Keratinocyte (primary cell): ENCODE measurements at places on chromosomes 2 and 18. TPM values are rescaled to one million over a fixed set of nuclear protein-coding genes. Genes with fewer than 3 reads are reported as not detected.

- H3K27ac ChIP-seq: no peak overlapping the region
- H3K36me3 ChIP-seq: peaks cover 3% of the 10 kb centered on the region
- H3K27me3 ChIP-seq: no peaks in the 10 kb centered on the region
- DNase-seq: no peak
- peaks cover 21% of the 10 kb centered on the region for H3K4me1 ChIP-seq
Observed at GRCh38 chr2:164717000-164717803, 95.9 kb upstream of the GRB14 start.

DNA sequence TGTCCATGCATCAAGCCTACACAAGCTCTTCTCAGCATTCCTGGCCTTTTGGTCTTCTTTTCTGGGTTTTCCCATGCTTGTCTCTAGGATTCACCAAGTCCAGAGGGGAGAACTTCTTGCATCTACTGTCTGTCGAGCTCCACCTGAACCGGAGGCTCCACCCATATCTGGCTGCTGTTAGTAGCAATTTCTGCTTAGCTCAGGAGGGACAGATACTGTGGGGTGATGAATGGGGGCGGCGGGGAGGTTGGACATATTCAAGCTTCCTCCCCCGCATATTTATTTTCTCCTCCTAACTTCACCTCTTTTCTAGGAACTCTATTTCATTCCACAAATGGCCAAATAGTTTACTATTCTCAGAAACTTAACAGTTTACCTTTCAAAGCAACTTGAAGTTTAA is 163.5 kb downstream of the PTH2R start:
- no peaks in the 10 kb centered on the region for H3K4me1 ChIP-seq
- DNase-seq: no peak
- no peaks in the 10 kb centered on the region for H3K36me3 ChIP-seq
- H3K27me3 ChIP-seq: no peaks in the 10 kb centered on the region
- no peak overlapping the region for H3K27ac ChIP-seq

- no peaks in the 10 kb centered on the region for H3K27me3 ChIP-seq
- no peaks in the 10 kb centered on the region for H3K4me1 ChIP-seq
- DNase-seq: no peak
- H3K4me3 ChIP-seq: no peak overlapping the region
- peaks cover 15% of the 10 kb centered on the region for H3K36me3 ChIP-seq
Observed at GRCh38 chr2:25749676-25750075, 76.3 kb upstream of the DTNB start.

DNA sequence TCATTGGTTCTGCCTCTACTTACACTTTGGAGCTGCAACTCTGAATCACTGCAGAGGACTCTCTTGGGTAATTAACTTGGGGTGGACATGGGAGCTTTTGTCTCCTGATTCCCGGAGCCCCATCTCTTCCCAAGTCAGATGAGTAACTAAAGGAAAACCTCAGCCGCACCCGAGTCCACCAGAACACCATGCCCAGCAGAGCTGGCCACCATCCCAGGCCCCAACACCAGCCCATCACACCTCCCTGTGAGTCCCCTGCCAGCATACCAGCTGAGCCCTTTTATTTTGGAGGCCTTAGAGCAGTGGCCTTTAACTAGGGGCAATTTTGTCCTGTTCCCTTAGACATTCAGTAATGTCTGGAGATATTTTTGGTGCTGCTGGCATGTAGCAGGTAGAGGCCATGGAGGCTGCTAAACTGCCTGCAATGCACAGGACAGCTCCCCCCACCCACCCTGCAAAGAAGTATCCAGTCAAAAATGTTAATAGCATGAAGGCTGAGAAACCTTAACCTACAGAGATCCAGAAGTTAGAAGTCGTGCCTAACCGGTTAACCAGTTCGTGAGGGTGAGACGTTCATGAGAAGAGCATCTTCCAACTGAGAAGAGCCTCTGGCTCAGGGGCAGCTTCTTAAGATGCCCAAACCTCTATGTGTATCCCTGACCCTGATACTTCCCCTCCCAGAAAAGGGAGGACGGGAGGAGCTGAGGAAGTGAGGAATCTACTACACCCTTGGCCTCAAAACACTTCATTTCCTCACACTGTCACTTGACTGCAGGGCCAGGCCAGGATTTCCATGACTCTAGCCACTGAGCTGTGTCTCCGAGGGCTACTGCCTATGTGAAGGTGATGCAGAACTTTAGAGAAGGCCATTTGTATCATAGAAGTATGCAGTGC is 139.9 kb upstream of the EPAS1 start:
- peaks cover 8% of the 10 kb centered on the region for H3K4me1 ChIP-seq
- H3K27me3 ChIP-seq: no peaks in the 10 kb centered on the region
- DNase-seq: no peak

DNA sequence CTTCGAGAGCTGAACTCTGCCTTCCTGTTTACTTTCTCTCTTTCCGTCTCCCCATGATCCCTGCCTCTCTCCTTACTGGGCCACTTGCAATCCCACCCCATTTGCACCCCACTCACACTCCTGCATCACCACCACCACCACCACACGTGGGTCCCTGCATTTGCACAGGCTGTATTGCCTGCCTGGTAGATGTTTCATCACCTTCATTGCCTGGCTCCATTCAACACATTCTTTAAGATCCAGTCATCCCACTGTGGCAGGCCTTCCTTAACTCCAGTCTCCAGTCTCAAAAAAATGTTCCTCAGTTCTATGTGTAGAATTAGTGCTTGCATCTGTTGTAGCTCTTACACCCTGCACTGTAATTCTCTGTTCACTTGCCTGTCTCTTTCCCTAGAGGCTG is 13.9 kb downstream of the NOSTRIN start:
- no peak overlapping the region for H3K4me3 ChIP-seq
- H3K4me1 ChIP-seq: no peaks in the 10 kb centered on the region
- DNase-seq: no peak
- H3K27me3 ChIP-seq: no peaks in the 10 kb centered on the region
- no peaks in the 10 kb centered on the region for H3K36me3 ChIP-seq

- no peak for DNase-seq
- no peak overlapping the region for H3K27ac ChIP-seq
- peaks cover 3% of the 10 kb centered on the region for H3K4me1 ChIP-seq
- H3K4me3 ChIP-seq: no peak overlapping the region
- H3K27me3 ChIP-seq: no peaks in the 10 kb centered on the region
Observed at GRCh38 chr2:166179201-166179600, 51.4 kb upstream of the SCN1A start.

GRCh38 chr2:170822290-170823087 is 5.8 kb downstream of the GAD1 start:
- H3K4me1 ChIP-seq: peaks cover 34% of the 10 kb centered on the region
- H3K27ac ChIP-seq: no peak overlapping the region
- peaks cover 87% of the 10 kb centered on the region for H3K27me3 ChIP-seq

GRCh38 chr2:67217398-67217797 is 179.7 kb upstream of the ETAA1 start:
- no peak overlapping the region for H3K27ac ChIP-seq
- DNase-seq: no peak
- no peaks in the 10 kb centered on the region for H3K27me3 ChIP-seq
- no peaks in the 10 kb centered on the region for H3K36me3 ChIP-seq

- no peak for DNase-seq
- no peaks in the 10 kb centered on the region for H3K36me3 ChIP-seq
- no peak overlapping the region for H3K27ac ChIP-seq
- no peak overlapping the region for H3K4me3 ChIP-seq
- H3K27me3 ChIP-seq: peaks cover 16% of the 10 kb centered on the region
Observed at GRCh38 chr2:70806013-70806412, 14.4 kb downstream of the CLEC4F start.

- H3K36me3 ChIP-seq: no peaks in the 10 kb centered on the region
- H3K4me3 ChIP-seq: no peak overlapping the region
- DNase-seq: no peak
- peaks cover 10% of the 10 kb centered on the region for H3K4me1 ChIP-seq
- no peaks in the 10 kb centered on the region for H3K27me3 ChIP-seq
Observed at GRCh38 chr2:99150706-99151105, 4.0 kb downstream of the TSGA10 start.

DNA sequence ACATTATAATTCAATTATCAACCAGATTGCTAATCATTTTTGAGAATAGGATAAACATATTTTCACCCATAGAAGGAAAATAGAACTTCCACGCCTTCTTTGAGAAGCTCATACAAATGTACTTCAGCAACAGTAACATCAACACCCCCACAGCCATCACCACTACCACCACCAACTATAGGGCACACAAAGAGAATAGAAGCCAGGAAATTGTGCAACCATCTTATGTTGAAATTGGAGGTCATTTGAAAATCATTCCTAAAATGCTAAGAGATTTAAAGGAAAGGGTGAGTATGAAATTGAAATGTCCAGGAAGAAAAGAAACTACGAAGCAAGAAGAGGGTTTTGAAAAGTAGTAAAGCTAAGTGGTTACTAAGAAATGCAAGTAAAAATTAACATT is 563.4 kb downstream of the ZNF804A start:
- H3K27ac ChIP-seq: no peak overlapping the region
- no peak for DNase-seq
- no peaks in the 10 kb centered on the region for H3K4me1 ChIP-seq
- no peaks in the 10 kb centered on the region for H3K27me3 ChIP-seq
- no peaks in the 10 kb centered on the region for H3K36me3 ChIP-seq

The GLI2 gene
- polyA plus RNA-seq: 0.04 to 0.06 TPM (median 0.05 TPM) in 3 replicates
